ENCODE measurements at places on chromosomes 6 and 20.

DNA sequence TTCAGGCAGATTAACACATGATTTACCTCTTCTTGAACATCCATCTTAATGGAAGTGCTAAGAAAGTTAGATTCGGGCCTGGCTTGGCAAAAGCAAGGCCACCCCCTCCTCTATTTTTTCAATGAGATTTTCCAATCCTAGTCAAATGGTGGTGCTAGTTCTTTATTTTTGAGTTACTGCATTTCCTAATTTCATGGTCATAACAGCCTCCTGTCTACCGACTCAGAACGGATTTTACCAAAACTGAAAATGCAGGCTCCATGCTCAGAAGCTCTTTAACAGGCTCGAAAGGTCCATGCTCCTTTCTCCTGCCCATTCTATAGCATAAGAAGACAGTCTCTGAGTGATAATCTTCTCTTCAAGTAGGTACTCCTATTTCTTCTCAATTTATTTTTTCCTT is 117.2 kb upstream of the ESR1 start:
- DNase-seq = no peak

DNA sequence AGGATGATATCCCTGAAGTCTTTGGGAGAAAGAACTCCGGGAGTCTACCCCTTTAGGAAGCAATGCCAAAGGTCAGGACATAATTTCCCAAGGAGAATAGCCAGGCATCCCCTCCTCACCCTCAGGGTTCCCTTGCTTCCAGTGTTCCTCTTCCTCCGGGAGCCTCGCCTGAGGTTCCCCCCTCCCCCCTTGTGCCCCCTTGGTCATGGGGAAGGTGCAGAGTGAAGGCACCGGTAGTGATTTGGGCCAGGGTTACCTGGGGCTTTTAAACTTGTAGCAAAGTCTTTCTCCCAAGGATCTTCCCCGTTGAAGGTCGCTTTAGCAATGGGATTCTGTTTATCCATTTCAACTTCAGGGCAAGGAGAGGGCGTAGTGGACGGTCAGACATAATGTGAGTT is 1.2 kb downstream of the ISM1 start:
- DNase-seq = no peak

- no peak for DNase-seq
Observed at GRCh38 chr6:110044096-110044495, 66.0 kb downstream of the GPR6 start.

GRCh38 chr6:99613705-99614429 is 7.2 kb downstream of the PRDM13 start:
- no peak for DNase-seq

DNA sequence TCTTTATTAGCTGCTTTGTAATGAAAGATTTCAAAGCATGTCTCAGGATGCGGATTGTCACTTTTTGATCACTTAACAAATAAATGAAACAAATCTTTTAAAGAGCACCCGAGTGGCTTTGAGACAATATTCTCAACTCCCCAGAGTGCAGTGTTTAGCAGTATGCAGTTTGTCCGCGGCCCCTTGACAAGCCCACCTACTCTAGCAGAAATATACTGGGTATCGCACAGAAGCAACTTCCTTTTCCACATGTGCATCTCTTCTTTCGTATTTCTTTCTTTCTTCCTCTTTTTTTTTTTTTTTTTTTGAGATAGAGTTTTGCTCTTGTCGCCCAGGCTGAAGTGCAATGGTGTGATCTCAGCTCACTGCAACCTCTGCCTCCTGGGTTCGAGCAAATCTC is 84.5 kb upstream of the FAM184A start:
- no peak for DNase-seq

DNA sequence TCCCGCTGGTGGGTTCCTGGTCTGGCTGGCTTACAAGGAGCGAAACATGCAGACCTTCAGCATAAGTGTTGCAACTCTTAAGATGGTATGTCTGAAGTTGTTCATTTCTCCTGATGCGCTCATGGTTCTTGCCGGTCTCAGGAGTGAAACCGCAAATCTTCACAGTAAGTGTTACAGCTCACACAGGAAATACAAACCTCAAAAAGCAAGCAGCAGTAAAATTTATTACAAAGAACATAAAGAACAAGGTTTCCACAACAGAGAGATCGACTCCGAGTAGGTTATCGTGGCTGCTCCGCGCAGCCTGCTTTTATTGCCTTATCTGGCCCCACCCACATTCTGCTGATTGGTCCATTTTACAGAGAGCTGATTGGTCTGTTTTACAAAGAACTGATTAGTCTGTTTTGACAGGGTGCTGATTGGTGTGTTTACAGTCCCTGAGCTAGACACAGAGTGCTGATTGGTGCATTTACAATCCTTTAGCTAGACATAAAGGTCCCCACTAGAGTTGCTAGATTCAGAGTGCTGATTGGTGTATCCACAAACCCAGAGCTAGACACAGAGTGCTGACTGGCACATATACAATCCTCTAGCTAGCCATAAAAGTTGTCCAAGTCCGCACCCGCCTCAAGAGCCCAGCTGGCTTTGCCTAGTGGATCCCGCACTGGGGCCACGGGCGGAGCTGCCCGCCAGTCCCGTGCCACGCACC is 39.2 kb downstream of the TRIM27 start:
- DNase-seq = peak; percentile 41

DNA sequence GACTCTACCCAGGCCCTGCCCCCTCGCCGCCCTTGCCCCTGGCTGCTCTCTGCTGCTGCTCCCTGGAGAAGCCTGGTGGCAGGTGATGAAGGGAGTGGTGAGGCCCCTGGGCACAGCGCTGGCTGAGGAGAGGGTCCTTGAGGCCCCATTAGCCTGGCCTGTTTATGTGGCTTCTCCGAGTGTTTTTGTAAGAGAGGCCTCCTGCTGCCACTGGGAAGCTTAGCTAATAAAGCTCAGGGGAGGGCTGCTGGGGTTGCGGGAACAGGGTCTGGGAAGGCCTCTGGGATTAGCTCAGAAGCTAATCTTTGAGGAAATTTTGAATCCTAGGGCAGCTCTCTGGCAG is 15.5 kb downstream of the EBF4 start:
- no peak for DNase-seq

Data from activated T-helper 1 cell treated with anti-CD3 and anti-CD28 coated beads, Interleukin-2, amount 50 U/mL, for 16 hours (primary cell).